ENCODE measurements at places on chromosomes 13 and 19. TPM values are rescaled to one million over a fixed set of nuclear protein-coding genes. Genes with fewer than 3 reads are reported as not detected.

The ZNF560 gene
- total RNA-seq = 3.5 TPM

The S1PR5 gene
- total RNA-seq = 0.22 TPM

The CYP4F11 gene
- 0.25 TPM for total RNA-seq

The SELENOV gene
- total RNA-seq = 0.37 TPM

The LAMP1 gene
- total RNA-seq = 42.6 TPM

The IGFL1 gene
- 1.8 TPM for total RNA-seq

The ZNF665 gene
- 1.7 TPM for total RNA-seq

The TCF3 gene
- total RNA-seq = 21.5 TPM

The NLRP9 gene
- not detected for total RNA-seq

- no peak for ATAC-seq
These were observed 375.4 kb upstream of the ZNF507 start for GRCh38 chr19:31970027-31970461.

- no peak for ATAC-seq
These were observed 13.3 kb downstream of the C3 start for GRCh38 chr19:6707011-6707657.

- no peak for ATAC-seq
These were observed 577 bp downstream of the ZNF181 start for GRCh38 chr19:34734537-34735103.

DNA sequence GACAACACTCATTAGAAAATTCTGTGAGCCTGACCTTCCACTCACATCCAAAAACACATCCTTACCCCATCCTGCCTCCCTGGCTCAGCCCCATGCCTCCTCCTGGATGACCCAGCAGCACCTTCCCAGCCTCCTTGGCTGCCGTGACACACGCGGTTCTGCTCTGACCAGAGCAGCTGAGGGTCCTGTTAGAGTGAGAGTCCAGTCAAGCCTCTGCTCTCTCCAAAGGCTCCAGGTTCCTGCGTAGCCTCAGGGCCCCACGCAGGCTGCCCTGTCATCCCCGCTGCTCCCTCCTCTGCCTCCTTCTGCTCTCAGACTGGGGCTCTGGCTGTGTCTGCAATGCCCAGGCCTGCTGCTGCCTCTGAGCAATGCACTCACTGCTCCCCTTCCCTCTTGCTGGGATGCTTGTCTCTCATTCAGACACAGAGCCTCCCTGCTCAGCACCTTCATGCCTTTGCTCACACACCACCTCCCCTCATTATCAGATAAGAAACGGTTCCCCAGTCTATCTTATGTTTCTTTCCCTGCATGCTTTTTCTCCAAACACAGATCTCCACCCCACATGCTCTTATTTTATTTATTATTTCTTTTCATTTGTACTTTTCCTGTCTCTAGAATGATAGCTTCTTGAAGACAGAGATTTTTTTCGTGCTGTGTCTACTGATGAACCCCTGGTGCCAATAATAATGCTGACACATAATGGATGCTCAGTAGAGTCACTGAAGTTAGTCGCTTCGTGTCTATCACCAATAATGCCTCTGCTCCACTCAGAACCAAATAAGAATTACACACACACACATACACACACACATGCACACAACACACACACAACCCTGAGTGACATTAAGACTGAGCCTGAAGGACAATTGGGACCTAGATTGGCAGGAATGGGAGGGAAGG, 10.2 kb upstream of the SIGLEC6 start:
- ATAC-seq = no peak

DNA sequence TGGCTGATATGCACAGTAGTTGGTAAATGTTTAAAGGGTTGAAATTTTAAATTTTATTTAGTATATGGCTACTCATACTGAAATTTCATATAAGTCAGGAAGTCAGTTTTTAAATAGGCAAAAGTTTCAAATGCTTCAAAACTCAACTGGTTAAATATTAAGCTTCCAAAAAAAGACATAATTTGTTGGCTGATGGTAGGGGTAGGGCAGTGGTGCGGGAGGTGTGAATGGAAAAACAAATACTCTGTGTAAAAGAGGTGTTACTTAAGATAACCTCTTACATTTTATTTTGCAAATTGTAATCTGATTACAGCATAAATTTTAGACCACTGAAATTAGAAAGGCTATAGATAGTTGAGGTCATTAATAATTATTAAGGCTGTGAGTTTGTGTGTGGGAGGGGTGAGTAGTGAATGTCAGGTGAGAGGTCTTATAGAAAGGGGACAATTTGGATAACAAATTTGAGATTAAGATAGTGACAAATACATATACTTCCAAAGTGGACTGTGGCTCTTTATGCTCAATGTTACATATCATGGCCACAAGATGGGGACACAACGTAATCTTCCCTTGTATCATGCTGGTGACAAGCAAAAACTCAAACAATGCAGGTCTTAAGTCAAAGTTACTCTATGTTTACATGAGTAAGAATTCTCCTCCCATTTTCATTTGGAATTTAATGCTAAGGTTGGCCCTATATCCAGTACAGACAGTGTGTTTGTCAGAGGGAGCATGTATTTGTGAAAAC, 36.6 kb upstream of the OXGR1 start:
- peak; percentile 72 for ATAC-seq

DNA sequence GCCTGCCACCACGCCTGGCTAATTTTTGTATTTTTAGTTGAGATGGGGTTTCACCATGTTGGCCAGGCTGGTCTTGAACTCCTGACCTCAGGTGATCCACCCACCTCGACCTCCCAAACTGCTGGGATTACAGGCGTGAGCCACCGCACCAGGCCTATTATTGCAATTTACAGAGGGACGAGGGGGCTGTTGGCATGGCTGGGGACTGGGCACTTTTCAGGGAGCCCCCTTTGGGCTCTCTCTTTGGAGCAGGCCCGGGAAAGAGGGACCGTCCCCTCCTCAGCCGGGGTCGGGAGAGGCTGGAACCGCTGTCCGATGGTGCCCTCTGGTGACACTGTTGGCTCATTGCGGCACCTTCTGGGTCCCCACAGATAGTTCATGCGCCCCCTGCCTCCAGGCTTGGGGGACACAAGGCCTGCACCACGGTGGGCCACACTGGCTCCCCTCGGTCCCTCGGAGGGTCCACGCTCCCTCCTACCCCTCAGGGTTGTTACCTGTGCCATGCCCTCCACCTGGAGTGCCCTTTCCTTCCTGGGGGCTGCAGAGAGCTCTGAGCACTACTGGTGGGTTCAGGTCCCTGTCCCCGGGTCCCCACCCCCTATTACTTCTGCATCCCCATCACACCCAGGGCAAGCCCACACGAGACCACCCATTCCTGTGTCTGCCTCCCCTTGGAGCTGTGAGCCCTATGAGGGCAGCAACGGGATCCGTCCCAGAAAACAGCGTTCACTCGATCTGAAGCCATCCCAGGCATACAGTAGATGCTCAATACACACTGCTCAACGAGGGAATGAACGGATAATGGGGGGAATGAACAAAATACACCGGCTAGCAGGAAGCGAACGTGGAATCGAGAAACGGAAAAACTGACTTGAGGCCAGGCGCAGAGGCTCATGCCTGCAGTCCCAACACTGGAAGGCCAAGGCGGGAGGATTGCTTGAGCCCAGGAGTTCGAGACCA, 12.5 kb downstream of the FEM1A start:
- peak; percentile 78 for ATAC-seq

- no peak for ATAC-seq
These were observed 6.4 kb upstream of the ERICH6B start for GRCh38 chr13:45621950-45622349.

- ATAC-seq = no peak
These were observed 3.6 kb downstream of the GTPBP3 start for GRCh38 chr19:17340871-17341357.

DNA sequence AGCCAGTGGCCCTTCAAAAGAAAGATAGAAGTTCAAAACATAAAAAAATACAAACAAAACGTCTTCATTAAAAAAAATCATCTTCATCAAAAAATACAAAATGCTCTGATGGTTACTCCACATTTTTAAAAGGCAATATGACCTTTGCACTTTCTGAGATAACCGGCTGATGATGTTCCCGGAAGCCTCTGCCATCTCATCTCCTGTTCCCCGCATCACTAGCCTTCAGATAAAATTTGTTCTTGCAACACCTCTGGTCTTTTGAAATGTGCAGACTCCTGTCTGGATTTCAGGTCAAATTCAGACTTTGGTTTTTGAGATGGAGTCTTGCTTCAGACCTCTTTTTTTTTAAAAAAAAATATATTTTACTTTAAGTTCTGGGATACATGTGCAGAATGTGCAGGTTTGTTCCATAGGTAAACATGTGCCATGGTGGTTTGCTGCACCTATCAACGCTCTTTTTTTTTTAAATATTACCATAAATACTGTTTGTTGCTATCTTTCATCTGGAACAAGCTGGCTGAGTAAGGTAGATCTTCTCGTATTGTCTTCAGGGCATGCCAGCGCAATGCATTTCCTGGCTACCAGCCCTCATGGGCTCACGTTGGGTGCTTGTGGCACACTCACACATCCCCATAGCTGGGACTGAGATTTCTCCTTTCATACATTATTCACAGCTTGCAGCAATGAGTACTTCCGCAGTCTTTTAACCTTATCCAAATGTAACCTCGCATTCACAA, 418.9 kb upstream of the ARGLU1 start:
- no peak for ATAC-seq

GRCh38 chr13:74575729-74576125, 441.5 kb upstream of the KLF12 start:
- ATAC-seq = peak; percentile 97

DNA sequence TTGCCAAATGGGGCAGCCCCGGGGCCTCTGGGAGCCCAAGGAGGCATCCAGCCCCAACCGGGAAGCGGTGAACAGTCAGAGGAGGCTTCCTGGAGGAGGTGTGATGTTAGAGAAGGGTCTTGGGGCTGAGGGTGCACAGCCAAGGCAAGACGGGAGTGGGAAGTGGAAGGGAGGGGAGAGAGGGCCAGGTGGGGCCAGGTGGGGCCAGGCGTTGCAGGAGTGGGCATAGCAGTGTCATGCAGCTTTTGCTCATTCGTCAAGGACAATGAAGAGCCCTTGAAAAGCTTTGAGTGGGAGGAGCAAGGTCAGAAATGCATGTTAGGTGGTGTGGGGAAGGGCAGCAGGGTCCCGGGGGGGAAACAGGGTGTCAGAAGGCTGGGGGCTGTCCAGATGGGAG, 1.8 kb downstream of the FBN3 start:
- ATAC-seq = no peak

GRCh38 chr13:106614874-106615273, 46.9 kb upstream of the ARGLU1 start:
- ATAC-seq = no peak

GRCh38 chr13:75636436-75637180, 478 bp downstream of the LMO7 start:
- peak; percentile 45 for ATAC-seq

- ATAC-seq = no peak
These were observed 1.1 kb downstream of the CCDC97 start for GRCh38 chr19:41311072-41311471.

- ATAC-seq = no peak
These were observed 8.2 kb downstream of the SERTM1 start for GRCh38 chr13:36681894-36682624.

DNA sequence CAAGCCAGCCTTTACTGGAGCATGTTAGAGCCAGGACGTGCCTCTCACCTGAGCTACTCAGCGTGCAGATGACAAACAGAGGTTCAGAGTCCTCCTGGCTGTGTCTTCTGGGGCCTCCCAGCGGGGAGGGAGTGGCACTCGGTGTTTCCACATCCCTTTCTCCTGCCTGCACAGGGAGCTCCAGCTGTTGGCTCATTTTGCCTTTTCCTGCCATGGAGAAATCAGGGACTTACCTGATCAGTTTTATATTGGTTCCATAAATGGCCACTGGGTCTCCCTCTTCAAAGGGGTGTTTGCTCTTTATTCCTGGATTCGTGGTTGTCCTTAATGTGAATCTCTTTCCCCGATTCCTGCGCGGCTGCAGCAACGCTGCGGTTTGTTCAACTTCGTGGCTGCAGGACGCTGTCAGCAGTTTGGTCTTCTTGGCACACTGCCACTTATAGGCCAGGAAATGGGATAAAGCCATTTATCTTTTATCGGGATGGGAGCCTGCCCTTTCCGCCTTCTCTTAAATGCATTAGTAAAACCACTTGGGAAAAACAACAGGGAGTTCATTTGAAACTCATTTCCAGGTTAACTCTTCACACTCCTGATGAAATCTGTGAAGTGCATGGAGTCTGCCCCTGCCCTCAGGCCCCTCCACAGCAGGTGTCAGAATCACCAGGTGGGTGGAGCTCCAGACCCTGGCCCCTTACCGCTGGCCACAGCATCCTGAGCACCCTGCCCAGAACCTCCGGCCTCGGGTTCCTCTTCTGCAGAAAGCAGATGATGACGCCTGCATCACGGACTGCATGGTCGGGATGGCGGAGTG, 39.8 kb upstream of the MCF2L start:
- ATAC-seq = peak; percentile 26

GRCh38 chr19:46270521-46271256, 26.2 kb upstream of the HIF3A start:
- ATAC-seq = no peak

DNA sequence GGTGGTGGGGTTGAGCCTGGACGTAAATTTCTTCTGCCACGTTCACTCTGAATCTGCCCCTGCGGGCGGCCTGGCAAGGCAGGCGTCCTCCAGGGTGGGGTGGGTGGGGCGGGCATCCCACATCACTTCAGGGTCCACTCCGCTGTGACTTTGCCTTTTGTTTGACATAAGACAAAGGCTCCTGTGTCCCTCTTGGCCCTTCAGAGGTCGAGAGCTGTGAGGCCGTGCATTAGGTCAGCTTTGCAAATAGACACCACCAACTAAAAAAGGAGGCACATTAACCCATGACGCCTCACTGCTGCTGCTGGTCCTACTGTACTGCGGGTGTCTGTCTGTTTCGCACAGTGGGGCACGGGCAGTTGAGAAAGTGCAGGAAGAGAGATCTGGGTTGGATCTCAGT, 10.5 kb upstream of the ZNF536 start:
- no peak for ATAC-seq

- ATAC-seq = no peak
These were observed 4.6 kb downstream of the UBA2 start for GRCh38 chr19:34432797-34433196.

DNA sequence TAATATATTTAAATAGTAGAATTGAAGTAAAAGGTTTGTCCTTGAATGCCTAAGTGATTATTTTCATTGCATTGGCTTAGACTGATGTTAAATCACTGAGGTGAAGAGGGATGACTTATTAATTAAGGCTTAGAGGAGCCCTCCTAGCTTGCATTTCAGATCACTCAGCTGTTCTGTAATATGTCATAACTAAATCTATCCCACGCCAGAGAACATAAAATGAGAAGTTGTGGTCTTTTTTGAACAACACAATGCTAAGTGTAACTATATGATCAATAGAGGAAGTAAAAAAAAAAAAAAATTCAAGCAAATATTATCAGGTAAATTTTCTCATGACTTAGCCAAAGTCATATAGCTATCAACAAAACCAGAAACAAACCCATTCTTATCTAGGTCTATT, 752.2 kb downstream of the GPC5 start:
- ATAC-seq = no peak

All from motor neuron (in vitro differentiated cells).